NCI-H1092 (cell line): ENCODE measurements at places on chromosomes 3 and 15.

- DNase-seq, result no peak
These were observed 169.6 kb upstream of the CDIN1 start for GRCh38 chr15:36409819-36410218.

DNA sequence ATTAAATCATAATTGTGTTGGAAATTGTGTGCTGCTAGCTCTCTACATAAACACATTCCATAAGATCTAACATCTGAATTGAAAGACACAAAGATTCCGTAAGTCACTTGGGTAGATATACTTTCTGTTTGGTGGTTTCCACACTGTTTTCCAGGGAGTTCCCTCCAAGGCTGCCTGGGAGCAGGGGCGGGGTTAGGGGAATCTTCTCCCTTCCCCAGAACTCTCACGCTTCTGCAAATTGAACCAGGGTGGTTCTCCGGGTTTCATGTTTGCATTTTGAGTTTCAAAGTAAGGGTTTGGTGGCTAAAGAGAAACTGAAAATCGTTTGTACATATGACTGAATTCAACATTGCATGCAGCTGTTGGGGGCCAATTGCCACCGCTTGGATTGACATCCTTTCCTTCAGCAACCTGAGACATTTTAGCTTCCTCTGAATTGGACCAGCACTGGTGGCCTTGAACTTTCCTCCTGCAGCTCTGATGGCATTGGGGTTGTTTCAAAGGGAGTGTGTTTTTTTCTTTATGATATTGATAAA is 192.7 kb upstream of the FEZF2 start:
- DNase-seq, result no peak

- DNase-seq, result no peak
These were observed 282.3 kb downstream of the SLC9A9 start for GRCh38 chr3:143565951-143566350.

GRCh38 chr15:68658151-68658550 is 79.4 kb downstream of the CORO2B start:
- DNase-seq, result peak; percentile 33

DNA sequence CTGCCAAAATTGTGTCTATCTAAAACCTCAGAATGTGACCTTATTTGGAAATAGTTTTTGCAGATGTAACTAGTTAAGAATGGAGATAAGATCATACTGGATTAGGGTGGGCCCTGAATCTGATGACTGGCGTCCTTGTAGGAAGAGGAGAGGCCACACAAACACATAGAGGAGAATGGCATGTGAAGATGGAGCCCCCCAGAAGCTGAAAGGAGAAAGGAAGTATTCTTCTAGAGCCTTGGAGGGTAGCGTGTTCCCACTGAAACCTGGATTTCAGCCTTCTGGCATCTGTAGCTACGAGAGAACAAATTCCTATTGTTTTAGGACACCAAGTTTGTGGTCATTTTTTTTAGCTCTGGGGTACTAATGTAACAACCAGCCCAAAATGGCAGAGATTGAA is 423.0 kb upstream of the TPM1 start:
- no peak for DNase-seq

DNA sequence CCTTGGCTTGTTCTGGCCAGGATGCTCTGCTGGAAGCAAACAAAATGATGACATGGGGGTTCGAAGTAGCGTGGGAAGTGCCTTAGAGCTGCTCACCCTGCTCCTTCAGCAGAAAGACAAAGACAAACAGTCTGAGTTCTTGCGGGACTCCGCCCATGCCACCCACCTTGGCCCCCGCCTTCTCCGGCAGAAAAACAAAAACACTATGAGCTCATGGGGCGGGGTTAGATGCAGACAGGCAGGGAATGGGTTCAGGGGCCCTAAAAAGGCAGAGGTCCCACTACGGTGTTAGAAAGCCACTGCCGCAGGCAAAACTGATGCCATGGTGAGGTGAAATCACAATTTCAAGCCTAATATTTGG is 9.7 kb upstream of the NCKIPSD start:
- DNase-seq, result no peak

GRCh38 chr3:123657568-123657967 is 72.7 kb upstream of the HACD2 start:
- DNase-seq, result no peak

DNA sequence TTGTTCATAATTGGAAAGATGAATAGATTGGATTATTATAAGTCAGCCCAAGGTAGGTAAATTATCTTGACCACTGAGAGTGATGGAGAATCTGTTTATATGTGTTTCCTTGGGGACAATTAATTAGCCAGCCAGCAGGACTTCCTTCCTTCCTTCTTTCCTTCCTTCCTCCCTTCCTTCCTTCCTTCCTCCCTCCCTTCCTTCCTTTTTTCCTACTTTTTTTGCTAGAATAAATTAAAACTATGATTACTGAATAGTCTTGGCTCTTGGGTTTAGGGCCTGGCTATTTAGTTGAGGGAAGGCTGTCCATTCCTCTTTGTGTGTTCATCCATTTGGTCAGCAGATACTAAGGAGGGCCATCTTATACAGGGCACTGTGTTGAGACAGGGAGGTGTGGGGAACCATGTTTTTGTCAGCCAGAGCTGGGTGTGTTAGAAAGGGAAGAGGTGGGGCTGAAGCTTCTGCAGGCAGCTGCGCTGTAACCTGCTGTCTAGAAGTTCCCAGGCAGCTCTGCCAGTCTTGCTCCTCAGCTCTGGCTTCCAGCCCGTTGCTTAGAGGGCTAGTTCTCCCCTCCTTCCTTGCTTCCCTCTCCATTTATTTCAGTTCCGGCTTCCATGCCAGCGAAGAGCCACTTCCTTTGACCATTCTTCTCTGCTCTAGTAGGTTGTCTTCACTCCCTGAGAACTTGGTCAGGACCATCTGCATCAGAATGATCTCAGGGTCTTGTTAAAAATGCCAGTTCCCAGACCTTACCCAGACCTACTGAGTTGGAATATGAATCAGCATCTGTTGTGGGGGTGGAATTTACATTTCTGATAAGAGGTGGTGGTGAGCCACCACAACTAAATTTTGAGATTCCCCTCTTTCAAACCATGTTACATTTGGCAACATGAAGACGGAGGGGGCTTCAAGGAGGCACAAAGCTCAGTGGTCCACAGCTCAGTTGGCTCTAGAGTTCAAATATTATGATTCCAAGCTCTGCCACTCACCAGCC is 113.9 kb downstream of the DGKG start:
- DNase-seq, result no peak
